ENCODE measurements at places on chromosomes 2 and 18.

- DNase-seq: no peak
Observed at GRCh38 chr18:24731158-24731557, 270.7 kb downstream of the HRH4 start.

- peak; percentile 28 for DNase-seq
Observed at GRCh38 chr18:26708806-26709716, 156.4 kb downstream of the AQP4 start.

GRCh38 chr2:63692002-63692606 is 103.3 kb downstream of the MDH1 start:
- DNase-seq: peak; percentile 57

GRCh38 chr2:136171223-136171622 is 53.3 kb upstream of the CXCR4 start:
- no peak for DNase-seq

GRCh38 chr2:76008001-76008702 is 297.4 kb upstream of the GCFC2 start:
- no peak for DNase-seq

GRCh38 chr18:8707556-8708300 is 2.4 kb downstream of the MTCL1 start:
- no peak for DNase-seq

- DNase-seq: no peak
Observed at GRCh38 chr2:109253217-109253616, 124.2 kb downstream of the SH3RF3 start.

DNA sequence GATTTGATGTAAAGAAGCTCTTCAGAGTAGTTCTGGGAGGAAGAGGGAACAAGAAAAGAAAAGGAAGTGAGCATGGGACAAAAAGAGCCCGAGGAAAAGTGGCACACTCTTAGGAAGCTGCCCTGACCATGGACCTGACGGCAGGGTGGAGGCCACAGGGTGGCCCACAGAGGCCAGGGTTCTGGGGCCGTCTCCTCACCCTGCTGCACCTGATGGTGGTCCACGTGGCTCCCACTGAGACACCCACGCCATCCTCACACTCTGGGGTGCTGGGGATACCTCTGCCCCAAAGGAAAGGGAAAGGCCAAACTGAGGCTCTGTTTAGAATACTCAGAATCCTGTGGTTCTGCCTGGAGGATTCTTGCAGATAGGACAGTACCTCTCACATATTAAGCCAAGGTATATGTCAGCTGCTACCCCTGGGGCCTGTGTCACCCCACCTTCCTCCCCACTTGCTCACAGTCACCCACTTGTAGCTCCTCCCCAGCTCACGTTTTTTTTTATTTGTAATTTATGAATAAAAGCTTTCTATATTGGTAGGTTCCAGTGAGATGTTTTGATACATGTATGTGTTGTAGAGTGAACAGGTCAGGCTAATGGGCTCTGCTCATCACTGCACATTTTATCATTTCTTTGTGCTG is 171.1 kb downstream of the LDLRAD4 start:
- DNase-seq: no peak

DNA sequence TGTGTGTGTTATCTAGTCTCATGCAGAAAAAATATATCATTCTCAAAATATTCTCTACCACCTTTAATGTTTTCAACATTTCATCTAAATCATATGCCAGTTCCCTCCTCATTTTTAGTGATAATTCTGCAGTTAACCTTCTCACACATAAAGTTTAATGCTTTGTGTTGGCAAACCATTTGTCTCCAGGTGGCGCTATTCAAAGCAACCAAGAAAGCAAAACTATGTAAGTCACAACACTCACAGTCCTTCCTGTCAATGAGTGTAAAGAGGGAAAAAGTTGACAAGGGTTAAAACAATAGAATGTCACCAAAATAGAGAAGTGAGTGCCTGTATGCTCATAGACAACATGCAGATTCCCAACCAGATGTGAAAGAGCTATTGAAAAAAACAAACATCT is 961.6 kb upstream of the LRRTM1 start:
- no peak for DNase-seq

DNA sequence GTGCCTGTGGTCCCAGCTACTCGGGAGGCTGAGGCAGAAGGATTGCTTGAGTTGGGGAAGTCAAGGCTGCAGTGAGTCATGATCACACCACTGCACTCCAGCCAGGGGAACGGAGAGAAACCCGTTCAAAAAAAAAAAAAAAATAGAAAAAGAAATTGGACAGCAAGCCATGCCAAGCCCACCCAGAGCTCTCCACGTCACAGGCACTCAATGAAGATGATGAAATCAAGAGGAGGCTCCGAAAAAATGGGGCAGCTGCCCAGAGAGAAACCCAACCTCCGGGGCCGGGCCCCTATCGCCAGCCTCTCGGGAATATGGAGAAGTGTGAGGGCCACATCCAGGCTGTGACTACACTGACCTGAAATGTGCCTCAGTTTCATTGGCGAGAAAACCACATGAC is 40.0 kb downstream of the BIN1 start:
- peak; percentile 55 for DNase-seq

DNA sequence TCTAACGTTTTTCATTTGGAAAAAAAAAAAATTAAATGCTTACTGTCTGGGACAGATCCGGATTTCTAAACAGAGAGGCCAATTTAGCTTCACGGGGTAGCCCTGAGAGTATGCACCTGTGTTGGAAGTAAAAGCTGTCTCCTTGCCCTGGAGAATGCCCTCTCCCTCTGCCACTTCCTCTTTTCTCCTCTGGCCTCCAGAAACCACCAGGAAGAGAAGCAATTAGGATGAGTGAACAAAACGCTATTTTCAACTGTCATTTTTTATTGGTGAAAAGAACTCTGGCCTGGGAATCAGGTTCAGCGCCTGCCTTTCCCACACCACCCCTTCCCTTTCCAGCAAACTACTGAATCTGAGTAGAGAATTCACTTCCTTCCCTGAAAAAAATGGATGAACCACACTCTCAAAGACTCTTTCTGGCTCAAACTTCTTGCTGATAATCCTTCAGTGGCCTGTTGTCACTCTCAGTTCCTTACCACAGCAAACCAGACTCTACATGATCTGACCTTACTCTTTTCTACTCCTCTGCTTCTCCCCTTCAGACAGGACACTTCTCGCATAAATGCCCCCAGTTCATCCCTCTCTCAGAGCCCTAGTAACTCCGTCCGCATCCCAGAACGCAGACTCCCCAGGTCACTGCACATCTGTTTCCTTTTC is 29.8 kb downstream of the KLF7 start:
- DNase-seq: no peak

DNA sequence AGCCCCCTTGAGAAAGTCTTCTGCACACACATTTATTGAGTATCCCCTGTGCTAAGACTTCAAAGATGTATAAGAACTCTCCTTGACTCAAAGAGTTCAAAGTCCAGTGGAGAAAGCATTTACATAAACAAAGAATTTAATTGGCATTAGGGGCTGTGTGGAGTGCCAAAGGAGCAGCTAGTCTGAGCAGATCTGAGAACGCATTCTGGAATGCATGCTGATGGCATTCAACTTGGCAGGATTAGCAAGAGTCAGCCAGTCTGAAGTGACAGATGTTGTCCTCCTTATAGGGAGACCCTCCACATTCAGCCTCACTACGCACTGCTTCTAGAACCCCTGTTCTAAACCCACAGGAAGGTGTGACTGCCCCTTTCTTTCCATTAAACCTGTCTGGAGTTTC is 191.5 kb downstream of the RAD51AP2 start:
- no peak for DNase-seq

Data from CD4-positive, alpha-beta T cell treated with Interleukin-1 beta for 1 hour (primary cell).